ENCODE measurements at places on chromosomes 12 and 14. TPM values are rescaled to one million over a fixed set of nuclear protein-coding genes. Genes with fewer than 3 reads are reported as not detected.

KRT2 gene
- total RNA-seq, result not detected

FICD gene
- total RNA-seq, result 4.4 TPM

LBHD2 gene
- total RNA-seq, result not detected

C1QL4 gene
- not detected for total RNA-seq

Data from cardiac ventricle fibroblast (primary cell).